ENCODE measurements at places on chromosomes 12 and 14.
A peak's percentile ranks its signal among the peaks of the same experiment; 100 is the strongest.

- no peak for DNase-seq
These were observed 8.3 kb upstream of the PRKAG1 start for GRCh38 chr12:49026678-49027480.

DNA sequence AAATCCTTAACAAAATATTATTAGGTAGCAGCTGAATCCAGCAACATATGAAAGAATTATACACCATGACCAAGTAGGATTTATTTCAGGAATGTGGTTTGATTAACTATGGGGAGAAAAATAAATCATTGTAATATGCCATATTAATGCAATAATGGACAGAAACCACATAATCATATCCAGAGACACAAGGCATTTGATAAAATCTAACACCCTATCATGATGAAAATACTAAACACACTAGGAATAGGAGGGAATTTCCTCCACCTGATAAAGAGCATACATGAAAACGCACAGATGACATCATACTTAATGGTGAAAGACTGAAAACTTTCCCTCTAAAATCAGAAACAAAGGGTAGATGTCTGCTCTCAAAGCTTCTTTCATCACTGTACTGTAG, 238.9 kb downstream of the PHLDA1 start:
- DNase-seq, result no peak

- no peak for DNase-seq
These were observed 16.9 kb upstream of the DUSP6 start for GRCh38 chr12:89369166-89369565.

- DNase-seq, result no peak
These were observed 8.4 kb downstream of the HOXC8 start for GRCh38 chr12:54017027-54017788.

- DNase-seq, result no peak
These were observed 45.7 kb upstream of the KRAS start for GRCh38 chr12:25296381-25296780.

DNA sequence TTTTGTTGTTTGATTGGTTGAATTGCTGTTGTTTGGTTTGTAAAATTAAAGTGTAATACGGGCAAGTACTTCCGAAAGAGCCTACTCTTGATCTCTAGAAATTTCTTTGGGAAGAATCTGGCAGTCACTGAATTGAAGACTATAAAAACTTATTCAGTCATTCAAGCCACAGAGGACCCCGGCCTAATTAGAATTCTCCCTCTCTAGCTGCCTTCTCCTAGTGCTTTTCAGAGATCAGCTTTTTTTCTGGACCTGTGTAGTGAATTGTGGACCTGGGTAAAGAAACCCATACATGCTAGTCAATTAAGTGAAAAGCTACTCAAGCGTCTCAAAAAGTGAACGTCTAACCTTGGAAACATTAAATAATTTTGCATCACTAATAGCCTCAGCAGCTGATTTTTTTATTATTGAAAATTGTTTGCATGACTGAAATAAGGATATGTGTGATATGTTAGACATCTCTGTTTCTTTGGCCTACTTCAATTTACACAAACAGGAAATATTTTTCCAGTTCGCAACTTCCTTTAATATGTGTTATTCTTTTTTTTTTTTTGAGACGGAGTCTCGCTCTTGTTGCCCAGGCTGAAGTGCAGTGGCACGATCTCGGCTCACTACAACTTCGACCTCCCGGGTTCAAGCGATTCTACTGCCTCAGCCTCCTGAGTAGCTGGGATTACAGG, 27.2 kb downstream of the EFCAB11 start:
- DNase-seq, result peak; percentile 66

DNA sequence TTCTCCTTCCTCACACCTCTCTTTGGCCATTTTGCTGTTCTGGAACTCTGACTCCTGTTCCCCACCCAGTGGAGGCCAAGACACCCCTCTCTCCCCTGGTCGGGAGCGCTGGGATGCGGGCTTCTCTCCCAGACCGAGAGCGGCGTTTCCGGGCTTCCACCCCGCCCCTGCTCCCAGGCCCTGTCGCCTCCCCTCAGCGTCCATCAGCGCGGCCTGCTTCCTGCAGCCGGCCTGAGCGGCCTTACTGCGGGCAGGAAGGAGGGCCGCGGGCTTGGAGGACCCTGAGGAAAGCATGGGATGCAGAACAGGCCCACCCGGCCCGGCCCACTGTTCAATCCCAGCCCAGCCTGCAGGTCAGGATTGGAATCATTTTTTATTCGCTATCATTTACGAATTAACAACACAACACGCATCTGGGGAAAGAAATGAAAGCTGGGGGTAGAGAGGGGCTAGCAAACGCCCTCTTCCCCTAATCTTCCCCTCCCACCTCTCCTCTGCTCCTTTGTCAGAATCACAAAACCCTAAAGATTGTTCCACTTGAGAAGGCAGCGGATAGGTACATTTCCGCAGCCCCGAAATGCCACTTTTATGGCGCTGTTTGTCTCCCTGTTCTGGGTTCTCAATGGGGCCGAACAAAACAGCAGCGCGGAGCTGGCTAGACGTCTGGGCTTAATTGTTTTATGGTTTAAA, 3.8 kb upstream of the HOXC8 start:
- DNase-seq, result no peak

DNA sequence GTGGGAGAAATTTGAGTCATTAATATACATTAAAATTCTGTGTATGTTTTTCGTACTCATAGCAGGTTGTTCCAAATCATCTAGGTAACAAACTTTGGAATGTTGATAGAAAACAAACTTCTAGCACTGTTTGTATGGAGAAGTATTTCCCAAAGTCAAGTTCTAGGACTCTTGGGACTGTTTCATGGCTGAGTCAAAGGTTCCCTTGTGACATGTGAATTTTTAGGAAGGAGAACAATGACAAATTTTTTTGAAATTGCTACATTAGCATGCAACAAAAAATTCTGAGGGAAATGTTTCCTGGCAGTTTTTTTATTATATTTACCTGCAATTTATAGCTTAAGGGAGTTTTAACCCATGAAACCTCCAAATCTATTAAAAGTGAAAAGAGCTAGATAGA, 73.8 kb downstream of the RASSF8 start:
- no peak for DNase-seq

- DNase-seq, result no peak
These were observed 42.1 kb downstream of the KRT80 start for GRCh38 chr12:52149651-52150241.

GRCh38 chr12:101468948-101469347, 6.2 kb upstream of the SPIC start:
- DNase-seq, result no peak

DNA sequence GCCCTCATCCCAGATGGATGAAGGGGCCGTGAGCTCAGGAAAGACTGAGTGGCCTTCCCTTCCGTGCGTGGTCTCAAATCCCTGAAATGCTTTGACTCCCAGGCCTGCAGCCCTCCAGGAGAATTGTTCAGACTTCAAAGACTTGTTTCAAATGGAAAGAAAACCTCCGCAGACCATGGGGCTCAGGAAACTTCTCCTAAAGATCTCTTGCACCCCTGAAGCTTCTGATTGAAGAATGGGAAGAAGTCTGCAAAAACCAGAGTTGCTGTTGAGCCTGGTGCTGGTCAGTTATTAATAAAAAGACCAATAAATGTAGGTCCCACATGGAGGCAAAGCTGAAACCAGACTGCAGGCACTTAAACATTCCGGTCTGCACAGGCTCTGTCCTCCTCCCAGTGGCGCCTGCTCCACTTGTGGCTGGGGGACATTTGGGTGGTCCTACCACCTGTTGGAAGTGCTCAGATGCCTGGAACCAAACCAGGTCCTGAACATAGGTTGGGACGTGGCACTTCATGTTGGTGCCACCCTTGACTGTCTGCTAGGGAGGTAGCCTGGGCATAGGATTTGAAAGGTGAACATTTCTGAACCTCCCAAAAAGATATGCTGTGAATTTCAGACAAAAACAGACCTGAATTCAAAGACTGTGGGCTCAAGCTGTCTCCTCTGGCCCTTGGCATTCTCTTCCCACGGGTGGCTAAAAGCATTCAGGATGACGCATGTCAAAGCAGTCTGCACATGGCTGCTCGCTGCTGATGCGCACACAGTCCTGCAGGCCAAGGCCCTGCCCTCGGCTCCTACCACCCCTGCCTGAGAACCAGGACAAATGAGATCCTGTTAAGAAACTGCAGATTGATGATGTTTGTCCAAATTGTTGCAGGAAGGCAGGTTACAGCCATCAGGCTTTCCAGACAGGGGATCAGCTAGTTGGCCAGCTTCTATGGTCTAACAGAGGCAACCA, 36.2 kb upstream of the MEG3 start:
- DNase-seq, result no peak

- DNase-seq, result peak; percentile 45
These were observed 473.1 kb downstream of the TMEM121 start for GRCh38 chr14:105999361-106000028.

- no peak for DNase-seq
These were observed 63.8 kb downstream of the RAD52 start for GRCh38 chr12:885701-886100.

DNA sequence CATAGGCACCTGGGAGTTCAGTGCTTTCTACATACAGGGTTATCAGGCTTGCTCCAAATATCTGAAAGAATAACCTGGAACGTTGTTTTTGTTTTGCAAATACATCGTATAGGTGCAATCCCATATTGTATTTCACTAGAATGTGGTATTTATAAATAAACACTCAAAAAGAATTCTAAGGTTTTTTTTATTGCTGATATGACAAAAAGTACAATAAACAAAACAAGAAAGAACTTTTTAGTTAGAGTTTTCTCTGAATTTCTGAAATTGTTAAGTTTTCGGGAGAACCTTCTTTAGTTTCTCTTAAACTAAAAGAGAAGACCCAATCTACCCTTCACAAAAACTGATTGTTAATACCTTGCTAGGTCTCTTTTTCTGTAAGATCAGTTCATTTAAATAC, 225.8 kb downstream of the CCDC59 start:
- DNase-seq, result no peak

Data from iris pigment epithelial cell (primary cell).